ENCODE measurements at places on chromosomes 3 and 15.

- no peaks in the 10 kb centered on the region for H3K27me3 ChIP-seq
- no peaks in the 10 kb centered on the region for H3K36me3 ChIP-seq
- DNase-seq, result no peak
These were observed 1326.3 kb upstream of the CADM2 start for GRCh38 chr3:83632526-83632925.

DNA sequence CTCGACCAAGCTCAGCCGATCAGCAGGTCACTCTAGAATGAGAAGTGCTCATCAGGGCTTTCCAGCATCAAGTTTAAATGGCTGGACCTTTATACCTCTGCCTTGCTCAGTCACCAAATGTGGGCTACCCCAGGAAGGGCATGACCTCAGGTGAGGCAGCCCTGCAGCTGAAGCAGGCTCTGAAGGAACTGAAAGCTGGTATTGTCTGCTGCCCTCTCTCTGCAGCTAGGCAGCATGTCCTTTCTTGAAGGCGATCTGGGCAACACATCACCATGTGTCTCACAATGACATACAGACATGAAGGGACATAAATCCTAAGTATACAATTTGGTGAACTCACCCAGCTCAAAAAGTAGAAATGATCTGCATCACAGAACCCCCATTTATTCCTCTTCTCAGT is 38.7 kb upstream of the ARID3B start:
- no peak overlapping the region for H3K27ac ChIP-seq
- no peaks in the 10 kb centered on the region for H3K4me1 ChIP-seq
- no peak overlapping the region for H3K4me3 ChIP-seq
- DNase-seq, result no peak
- H3K27me3 ChIP-seq, result no peaks in the 10 kb centered on the region

DNA sequence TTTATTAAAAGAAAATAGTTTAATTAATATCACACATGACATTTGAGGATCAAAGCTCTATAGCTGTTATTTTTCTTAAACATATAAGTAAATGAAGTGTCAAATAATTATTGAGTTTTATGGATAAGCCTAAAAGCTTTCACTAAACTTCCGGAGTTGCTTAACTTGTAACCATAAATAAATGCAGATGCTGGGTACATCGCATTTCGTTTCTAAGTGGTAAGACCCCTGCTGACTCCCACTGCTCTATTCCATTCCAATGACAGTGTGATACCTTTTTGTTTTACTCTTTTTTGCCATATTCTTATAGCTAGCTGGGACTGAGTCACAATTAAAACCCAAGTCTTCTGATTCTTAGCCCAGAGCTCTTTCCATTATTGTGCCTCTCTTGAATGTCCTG is 411.1 kb downstream of the SOX2 start:
- no peak overlapping the region for H3K27ac ChIP-seq
- H3K36me3 ChIP-seq, result no peaks in the 10 kb centered on the region
- H3K27me3 ChIP-seq, result no peaks in the 10 kb centered on the region

DNA sequence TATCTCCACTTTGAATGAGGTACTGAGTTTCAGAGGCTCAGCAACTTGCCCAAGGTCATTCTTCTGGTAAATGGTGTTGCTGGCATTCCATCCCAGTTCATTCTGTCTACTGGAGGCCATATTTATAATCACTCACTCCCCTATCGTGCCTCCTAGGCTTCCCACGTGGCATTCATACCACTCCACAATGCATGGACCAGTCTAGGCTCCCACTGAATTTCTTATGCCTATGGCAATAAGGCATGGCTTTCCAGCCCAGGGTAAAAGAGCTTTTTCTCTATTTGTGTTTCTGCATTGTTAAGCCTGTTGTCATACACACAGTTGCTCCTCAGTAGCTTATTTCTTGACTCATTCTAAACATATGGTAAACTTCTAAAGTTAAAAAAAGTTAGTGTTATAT is 19.9 kb downstream of the BBX start:
- DNase-seq, result no peak
- H3K36me3 ChIP-seq, result no peaks in the 10 kb centered on the region
- no peaks in the 10 kb centered on the region for H3K4me1 ChIP-seq
- no peak overlapping the region for H3K27ac ChIP-seq
- H3K27me3 ChIP-seq, result no peaks in the 10 kb centered on the region
- no peak overlapping the region for H3K4me3 ChIP-seq

DNA sequence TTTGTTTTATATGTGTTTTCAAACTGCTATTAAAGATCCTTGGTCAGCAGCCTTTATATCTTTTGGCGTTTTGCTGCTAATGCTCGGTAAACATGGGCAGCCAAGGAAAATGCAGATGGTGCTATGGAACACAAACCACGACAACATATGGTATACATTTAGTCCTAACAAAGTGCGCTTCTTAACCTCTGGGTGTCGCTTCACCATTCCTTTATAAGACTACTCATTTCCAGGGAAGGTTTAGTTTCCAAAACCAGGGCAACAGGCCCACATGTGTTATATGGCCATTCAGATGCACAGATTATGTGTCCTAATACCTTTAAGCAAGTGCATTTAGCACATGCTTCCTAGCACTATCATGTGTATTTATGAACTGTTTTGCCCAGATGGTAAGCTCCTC is 14.7 kb downstream of the SHOX2 start:
- DNase-seq, result peak; percentile 26
- H3K27ac ChIP-seq, result no peak overlapping the region
- H3K4me1 ChIP-seq, result no peaks in the 10 kb centered on the region
- peaks cover 75% of the 10 kb centered on the region for H3K27me3 ChIP-seq
- H3K4me3 ChIP-seq, result no peak overlapping the region

- no peaks in the 10 kb centered on the region for H3K36me3 ChIP-seq
- peaks cover 3% of the 10 kb centered on the region for H3K27me3 ChIP-seq
- no peak overlapping the region for H3K27ac ChIP-seq
- no peak for DNase-seq
These were observed 24.0 kb upstream of the EIF4A2 start for GRCh38 chr3:186759231-186759930.

- H3K4me3 ChIP-seq, result no peak overlapping the region
- DNase-seq, result no peak
- no peaks in the 10 kb centered on the region for H3K4me1 ChIP-seq
- H3K27ac ChIP-seq, result no peak overlapping the region
- H3K36me3 ChIP-seq, result peaks cover 9% of the 10 kb centered on the region
These were observed 2.7 kb downstream of the ELL3 start for GRCh38 chr15:43774062-43774461.

DNA sequence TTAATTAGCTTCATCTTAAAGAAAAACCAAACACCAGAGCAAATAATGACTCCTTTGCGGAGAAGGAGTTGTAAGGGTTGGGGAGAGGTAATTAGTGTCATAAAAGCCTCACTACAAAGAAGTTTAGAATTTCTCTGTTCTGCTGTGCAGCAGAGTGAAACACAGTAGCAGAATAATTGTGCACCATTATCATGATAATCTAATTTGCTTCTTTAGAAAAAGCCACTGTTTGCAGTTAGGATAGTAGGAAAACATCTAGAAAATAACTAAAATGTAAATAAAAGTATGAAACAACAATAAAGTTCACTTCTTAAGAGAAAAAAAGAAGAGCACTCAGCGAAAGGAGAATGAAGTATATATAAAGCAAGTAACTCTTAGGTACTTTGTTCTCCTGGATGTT is 5.5 kb downstream of the SHOX2 start:
- no peak overlapping the region for H3K4me3 ChIP-seq
- no peak for DNase-seq
- H3K27me3 ChIP-seq, result peaks cover 96% of the 10 kb centered on the region
- H3K36me3 ChIP-seq, result no peaks in the 10 kb centered on the region

GRCh38 chr15:77030048-77030927 is 35.4 kb downstream of the PSTPIP1 start:
- H3K4me3 ChIP-seq, result no peak overlapping the region
- H3K36me3 ChIP-seq, result no peaks in the 10 kb centered on the region
- H3K4me1 ChIP-seq, result no peaks in the 10 kb centered on the region

GRCh38 chr3:165884518-165884917 is 47.3 kb upstream of the BCHE start:
- H3K4me3 ChIP-seq, result no peak overlapping the region
- no peaks in the 10 kb centered on the region for H3K4me1 ChIP-seq
- H3K27ac ChIP-seq, result no peak overlapping the region

- no peak for DNase-seq
- no peak overlapping the region for H3K4me3 ChIP-seq
- H3K27ac ChIP-seq, result no peak overlapping the region
- H3K27me3 ChIP-seq, result no peaks in the 10 kb centered on the region
- no peaks in the 10 kb centered on the region for H3K36me3 ChIP-seq
These were observed 294.2 kb upstream of the SEMA6D start for GRCh38 chr15:47422881-47423665.

DNA sequence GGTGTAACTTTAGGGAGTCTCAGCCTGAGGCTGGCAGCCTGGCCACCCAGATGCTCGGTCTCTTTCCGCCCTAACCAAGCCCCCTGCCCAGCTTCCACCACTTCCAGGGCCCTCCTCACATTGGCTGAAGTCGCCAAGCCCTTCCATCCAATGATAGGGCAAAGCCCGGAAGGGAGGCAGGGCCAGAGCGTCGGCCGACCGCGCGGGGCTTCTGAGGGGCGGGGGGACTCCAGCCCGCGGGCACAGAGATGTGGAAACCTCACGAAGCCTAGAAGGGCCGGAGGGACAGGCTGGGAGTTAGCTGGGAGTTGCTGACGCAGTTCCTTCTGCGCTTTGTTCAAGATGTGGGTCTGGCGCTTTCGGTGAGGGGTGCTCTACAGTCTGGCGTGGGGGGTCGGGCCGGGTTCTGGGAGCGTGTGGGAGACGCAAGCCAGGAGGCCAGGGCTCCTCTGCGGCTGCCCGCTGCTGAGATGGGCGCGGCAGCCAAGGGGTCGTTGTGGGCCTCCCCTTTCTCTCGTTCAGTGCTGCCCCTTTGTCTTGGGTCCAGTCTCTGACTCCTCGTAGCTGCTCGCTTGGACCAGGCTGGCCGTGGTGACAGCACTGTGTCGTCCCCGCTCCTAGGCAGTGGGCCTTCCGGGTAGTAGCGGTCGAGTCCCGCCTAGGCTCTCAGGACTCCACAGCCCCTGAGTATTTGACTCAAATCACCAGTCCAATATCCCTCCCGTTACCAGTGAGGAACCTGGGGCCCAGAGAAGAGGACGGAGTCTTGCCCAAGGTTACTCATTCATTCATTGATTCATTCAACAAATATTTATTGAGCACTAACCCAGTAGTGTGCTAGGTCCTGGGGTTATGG is at the start of gene ZNF660:
Gene ZNF660 (plus strand): TSS at position 319 of the 856 bp plus-strand sequence. CDS start 9,230 bp downstream, outside the sequence.
- peaks cover 5% of the 10 kb centered on the region for H3K4me1 ChIP-seq
- peaks cover 10% of the 10 kb centered on the region for H3K27me3 ChIP-seq
- H3K27ac ChIP-seq, result peak within 1 kb of the TSS; percentile 21
- DNase-seq, result peak; percentile 97
- peak within 1 kb of the TSS; percentile 51 for H3K4me3 ChIP-seq

DNA sequence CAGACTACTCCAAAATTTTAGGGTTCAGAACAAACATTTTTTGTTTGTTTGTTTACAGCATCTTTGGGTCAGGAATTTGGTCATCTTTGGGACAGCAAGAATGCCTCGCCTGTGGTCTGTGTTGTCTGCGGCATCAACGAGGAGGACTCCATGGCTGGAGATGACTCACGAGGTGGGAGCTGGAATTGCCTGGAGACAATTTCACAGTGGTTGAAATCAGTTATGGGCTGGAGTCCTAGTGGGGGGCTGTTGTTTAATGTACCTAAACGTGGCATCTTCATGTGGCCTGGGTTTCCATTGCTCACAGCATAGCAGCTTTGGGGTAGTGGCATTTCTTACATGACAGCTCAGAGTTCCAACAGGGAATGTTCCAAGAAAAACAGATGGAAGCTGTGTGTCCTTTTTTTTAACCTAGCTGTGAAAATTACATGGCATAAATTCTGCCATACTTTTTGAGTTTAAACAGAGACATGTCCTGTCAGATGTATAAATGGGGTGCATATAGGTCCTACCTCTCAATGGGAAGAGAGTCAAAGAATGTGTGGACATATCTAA is 507.3 kb upstream of the CBLB start:
- H3K27me3 ChIP-seq, result no peaks in the 10 kb centered on the region
- H3K4me3 ChIP-seq, result no peak overlapping the region
- H3K27ac ChIP-seq, result no peak overlapping the region
- H3K4me1 ChIP-seq, result peaks cover 3% of the 10 kb centered on the region
- no peak for DNase-seq

GRCh38 chr3:51295625-51296024 is 89.5 kb upstream of the MANF start:
- H3K4me1 ChIP-seq, result no peaks in the 10 kb centered on the region
- no peak overlapping the region for H3K27ac ChIP-seq
- H3K4me3 ChIP-seq, result no peak overlapping the region
- H3K27me3 ChIP-seq, result no peaks in the 10 kb centered on the region
- no peaks in the 10 kb centered on the region for H3K36me3 ChIP-seq
- no peak for DNase-seq

GRCh38 chr15:90015749-90016148 is 14.6 kb downstream of the ZNF710 start:
- no peak overlapping the region for H3K27ac ChIP-seq
- H3K27me3 ChIP-seq, result no peaks in the 10 kb centered on the region
- H3K4me3 ChIP-seq, result no peak overlapping the region
- H3K36me3 ChIP-seq, result peaks cover 5% of the 10 kb centered on the region
- no peak for DNase-seq
- no peaks in the 10 kb centered on the region for H3K4me1 ChIP-seq

- H3K4me1 ChIP-seq, result no peaks in the 10 kb centered on the region
- no peaks in the 10 kb centered on the region for H3K27me3 ChIP-seq
- no peaks in the 10 kb centered on the region for H3K36me3 ChIP-seq
- DNase-seq, result no peak
- no peak overlapping the region for H3K27ac ChIP-seq
- H3K4me3 ChIP-seq, result no peak overlapping the region
These were observed 1053.0 kb downstream of the FHIT start for GRCh38 chr3:60198179-60198720.

GRCh38 chr3:149581681-149582370 is 76.0 kb downstream of the WWTR1 start:
- H3K36me3 ChIP-seq, result no peaks in the 10 kb centered on the region
- H3K4me1 ChIP-seq, result peaks cover 18% of the 10 kb centered on the region
- peak; percentile 18 for DNase-seq
- no peaks in the 10 kb centered on the region for H3K27me3 ChIP-seq
- H3K4me3 ChIP-seq, result no peak overlapping the region

- H3K36me3 ChIP-seq, result no peaks in the 10 kb centered on the region
- DNase-seq, result no peak
- no peak overlapping the region for H3K27ac ChIP-seq
- H3K27me3 ChIP-seq, result no peaks in the 10 kb centered on the region
- peaks cover 6% of the 10 kb centered on the region for H3K4me1 ChIP-seq
These were observed 24.6 kb downstream of the GLDN start for GRCh38 chr15:51366071-51366470.

GRCh38 chr3:46124216-46125177 is 83.6 kb downstream of the CCR1 start:
- H3K27ac ChIP-seq, result no peak overlapping the region
- no peaks in the 10 kb centered on the region for H3K27me3 ChIP-seq

DNA sequence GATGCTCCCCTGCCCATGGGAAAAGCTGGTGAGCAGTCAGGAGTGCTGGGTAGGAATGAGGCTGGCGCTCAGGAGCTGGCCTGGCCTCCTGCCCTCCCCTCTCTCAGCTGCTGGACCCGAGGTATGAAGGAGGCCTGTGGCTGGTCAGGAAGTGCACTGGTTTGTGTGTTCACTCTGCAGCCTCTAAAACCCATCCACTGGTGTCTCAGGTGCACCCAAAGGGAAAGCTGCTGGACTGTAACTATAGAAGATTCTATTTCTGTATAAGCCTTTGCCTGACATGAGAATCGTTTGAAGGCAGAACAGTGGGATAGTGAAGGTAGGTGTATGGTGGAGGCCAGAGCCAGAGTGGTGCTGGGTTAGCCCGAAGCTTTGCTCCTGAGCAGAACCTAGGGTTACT is 5.7 kb upstream of the CPNE9 start:
- H3K27ac ChIP-seq, result no peak overlapping the region
- H3K4me1 ChIP-seq, result no peaks in the 10 kb centered on the region
- H3K36me3 ChIP-seq, result peaks cover 12% of the 10 kb centered on the region

GRCh38 chr15:28086175-28086703 is 12.9 kb downstream of the OCA2 start:
- no peak overlapping the region for H3K27ac ChIP-seq
- H3K36me3 ChIP-seq, result peaks cover 2% of the 10 kb centered on the region
- DNase-seq, result peak; percentile 62
- H3K4me3 ChIP-seq, result no peak overlapping the region

Measured in lung (tissue), 17 donors.